ENCODE measurements at places on chromosomes 4 and X. TPM values are rescaled to one million over a fixed set of nuclear protein-coding genes. Genes with fewer than 3 reads are reported as not detected.

- peaks cover 15% of the 10 kb centered on the region for H3K4me1 ChIP-seq
- no peaks in the 10 kb centered on the region for H3K27me3 ChIP-seq
- peak; percentile 17 for DNase-seq
- H3K4me3 ChIP-seq, result peak overlapping the region; percentile 46
- H3K27ac ChIP-seq, result no peak overlapping the region
- peaks cover 29% of the 10 kb centered on the region for H3K36me3 ChIP-seq
Measured at GRCh38 chr4:36208893-36209473, 35.3 kb downstream of the ARAP2 start.

GRCh38 chrX:39133971-39134370 is 332.7 kb downstream of the MID1IP1 start:
- H3K4me3 ChIP-seq, result no peak overlapping the region
- no peaks in the 10 kb centered on the region for H3K4me1 ChIP-seq
- DNase-seq, result no peak
- no peak overlapping the region for H3K27ac ChIP-seq

GRCh38 chrX:10152086-10152485 is 4.7 kb upstream of the CLCN4 start:
- DNase-seq, result no peak
- no peaks in the 10 kb centered on the region for H3K36me3 ChIP-seq
- H3K27ac ChIP-seq, result no peak overlapping the region
- H3K4me1 ChIP-seq, result no peaks in the 10 kb centered on the region
- no peak overlapping the region for H3K4me3 ChIP-seq

DNA sequence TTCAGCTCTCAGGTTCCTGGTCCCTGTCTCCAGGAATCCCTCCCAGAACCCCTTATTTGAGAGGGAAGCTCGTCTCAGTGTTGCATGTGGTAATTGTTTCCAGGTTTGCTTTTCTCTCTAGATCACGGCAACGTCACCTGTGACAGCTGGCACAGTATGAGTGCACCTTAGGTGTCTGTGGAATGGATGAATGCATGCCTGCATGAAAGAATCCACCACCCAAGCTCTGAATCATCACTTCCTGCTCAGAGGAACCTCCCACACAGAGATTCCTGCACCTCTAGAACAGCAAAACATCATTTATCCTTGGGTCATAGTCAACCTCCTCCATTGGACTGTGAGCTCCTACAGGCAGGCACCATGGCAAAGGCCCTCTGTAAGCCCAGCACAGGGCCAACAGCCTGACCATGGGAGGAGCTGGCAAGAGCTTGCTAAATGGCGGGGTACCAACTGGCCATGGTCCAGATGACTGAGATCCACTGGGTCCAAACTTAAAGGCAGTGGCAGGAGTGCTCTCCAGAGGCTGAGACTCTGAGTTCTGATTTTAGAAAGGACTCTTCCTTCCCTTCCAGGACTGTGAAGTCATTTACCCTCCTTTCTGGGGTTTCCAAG is 116.2 kb downstream of the SLC2A9 start:
- no peak overlapping the region for H3K4me3 ChIP-seq
- DNase-seq, result no peak
- no peaks in the 10 kb centered on the region for H3K4me1 ChIP-seq
- no peak overlapping the region for H3K27ac ChIP-seq
- no peaks in the 10 kb centered on the region for H3K27me3 ChIP-seq

Gene DMD
- total RNA-seq, result 2.8 TPM

Gene HSFX4
- not detected for total RNA-seq

DNA sequence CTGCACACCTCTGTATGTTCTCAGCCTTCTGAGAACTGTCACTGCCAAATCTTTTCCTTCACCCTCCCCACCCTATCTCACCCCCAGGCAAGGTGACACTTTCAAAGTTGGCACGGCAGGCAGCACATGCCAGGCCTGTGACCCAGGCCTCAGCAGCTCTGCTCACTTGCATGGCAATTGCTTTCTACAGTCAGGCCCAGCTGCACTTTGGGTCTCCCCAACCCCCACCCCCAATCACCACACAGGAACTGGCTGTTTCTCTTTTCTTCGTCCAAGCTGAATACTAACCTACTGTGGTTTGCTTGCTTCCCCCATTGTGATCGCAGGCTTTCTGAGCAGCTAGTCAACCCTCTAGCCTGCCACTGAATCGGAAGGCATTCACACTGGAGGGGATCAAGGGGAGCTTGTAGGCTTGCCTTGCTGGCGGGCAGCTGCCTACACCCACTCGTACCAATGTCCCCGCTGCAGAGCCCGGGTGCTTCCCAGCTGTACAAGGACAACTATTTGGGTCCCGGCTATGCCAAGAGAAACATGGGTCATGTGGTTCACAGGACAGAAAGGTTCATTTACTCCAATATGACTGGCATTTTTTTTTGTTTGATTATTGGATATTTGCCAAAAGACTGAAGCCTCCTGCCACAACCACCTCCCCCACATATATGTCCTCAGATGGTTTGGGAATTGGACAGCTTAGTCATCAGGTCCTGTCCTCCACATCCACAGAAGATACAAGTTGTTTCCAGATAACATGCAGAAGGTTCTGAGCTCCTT is 28.1 kb downstream of the SLC25A43 start:
- peak; percentile 42 for DNase-seq
- H3K4me3 ChIP-seq, result no peak overlapping the region
- H3K4me1 ChIP-seq, result no peaks in the 10 kb centered on the region
- H3K36me3 ChIP-seq, result no peaks in the 10 kb centered on the region
- no peak overlapping the region for H3K27ac ChIP-seq

DNA sequence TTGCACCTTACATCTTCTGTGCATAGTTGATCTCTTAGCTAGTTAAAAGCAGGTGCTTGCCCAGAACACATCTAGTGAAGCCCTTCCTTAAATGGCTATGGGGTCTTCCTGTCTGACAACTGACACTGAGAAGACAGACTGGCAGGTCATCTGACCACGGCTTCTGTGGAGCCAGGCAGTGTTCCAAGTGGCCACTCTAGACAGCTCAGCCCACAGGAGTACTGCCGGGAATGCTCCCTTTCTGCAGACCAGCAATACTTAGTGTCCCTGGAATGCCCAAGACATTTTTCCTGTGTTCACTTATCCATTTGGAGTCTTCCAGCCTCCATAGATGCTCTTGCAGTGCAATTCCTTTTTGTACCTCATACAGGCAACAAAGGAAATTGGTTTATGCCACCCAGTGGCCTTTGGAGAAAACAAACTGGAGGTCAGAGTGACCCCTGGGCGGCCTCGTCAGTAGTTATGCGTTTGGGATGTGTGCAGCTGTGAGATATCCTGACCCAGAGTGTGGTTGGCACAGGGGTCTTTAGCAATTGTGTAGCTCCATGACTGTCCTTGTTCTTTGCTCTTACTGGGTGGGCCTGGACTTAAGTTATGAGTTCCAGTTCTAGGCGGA is 335.5 kb downstream of the ARHGAP10 start:
- peaks cover 13% of the 10 kb centered on the region for H3K36me3 ChIP-seq
- no peaks in the 10 kb centered on the region for H3K4me1 ChIP-seq
- no peak for DNase-seq
- no peaks in the 10 kb centered on the region for H3K27me3 ChIP-seq
- no peak overlapping the region for H3K27ac ChIP-seq

Gene MAGEA12
- not detected for total RNA-seq

DNA sequence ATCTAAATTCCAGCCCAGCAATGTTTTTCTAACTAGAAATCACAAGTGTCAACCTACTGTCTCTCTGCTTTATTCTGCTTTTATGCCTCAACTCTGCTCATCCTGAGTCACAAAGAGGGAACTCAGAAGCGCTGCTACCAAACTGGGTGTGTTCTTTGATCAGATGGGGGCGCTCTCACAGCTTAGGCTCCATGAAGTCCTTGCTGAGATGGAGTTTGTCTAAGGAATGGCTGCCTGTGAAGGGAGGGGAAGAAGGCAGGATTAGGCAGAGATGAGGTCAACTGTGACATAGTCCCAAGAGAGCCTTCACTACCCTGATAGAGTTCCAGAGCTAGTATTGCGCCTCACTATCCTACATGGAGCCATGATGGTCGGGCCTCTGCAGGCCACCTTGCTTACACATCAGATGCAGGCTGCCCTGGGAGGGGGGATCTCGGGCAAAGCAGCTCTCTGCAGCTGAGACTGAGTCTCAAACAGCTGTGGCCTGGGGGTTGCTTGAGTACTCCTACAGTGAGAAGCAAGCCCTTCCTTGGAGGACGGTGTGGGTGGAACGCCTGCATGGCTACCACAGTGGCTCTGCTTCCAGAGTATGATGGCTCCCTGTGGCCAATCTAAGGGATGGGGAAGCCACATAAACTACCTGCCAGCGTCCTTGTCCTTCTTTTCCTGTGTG is 219.9 kb downstream of the CCNG2 start:
- H3K4me1 ChIP-seq, result no peaks in the 10 kb centered on the region
- H3K27ac ChIP-seq, result no peak overlapping the region
- H3K4me3 ChIP-seq, result no peak overlapping the region
- no peaks in the 10 kb centered on the region for H3K36me3 ChIP-seq
- no peak for DNase-seq

Measured in CD4-positive, CD25-positive, alpha-beta regulatory T cell (primary cell).